ENCODE measurements at places on chromosomes 6 and 20. TPM values are rescaled to one million over a fixed set of nuclear protein-coding genes. Genes with fewer than 3 reads are reported as not detected.
A peak's percentile ranks its signal among the peaks of the same experiment; 100 is the strongest.

- no peaks in the 10 kb centered on the region for H3K36me3 ChIP-seq
- no peak overlapping the region for H3K4me3 ChIP-seq
- peaks cover 2% of the 10 kb centered on the region for H3K4me1 ChIP-seq
- no peak overlapping the region for H3K27ac ChIP-seq
- no peak for DNase-seq
Measured at GRCh38 chr20:9503526-9504245, 10.7 kb upstream of the LAMP5 start.

DNA sequence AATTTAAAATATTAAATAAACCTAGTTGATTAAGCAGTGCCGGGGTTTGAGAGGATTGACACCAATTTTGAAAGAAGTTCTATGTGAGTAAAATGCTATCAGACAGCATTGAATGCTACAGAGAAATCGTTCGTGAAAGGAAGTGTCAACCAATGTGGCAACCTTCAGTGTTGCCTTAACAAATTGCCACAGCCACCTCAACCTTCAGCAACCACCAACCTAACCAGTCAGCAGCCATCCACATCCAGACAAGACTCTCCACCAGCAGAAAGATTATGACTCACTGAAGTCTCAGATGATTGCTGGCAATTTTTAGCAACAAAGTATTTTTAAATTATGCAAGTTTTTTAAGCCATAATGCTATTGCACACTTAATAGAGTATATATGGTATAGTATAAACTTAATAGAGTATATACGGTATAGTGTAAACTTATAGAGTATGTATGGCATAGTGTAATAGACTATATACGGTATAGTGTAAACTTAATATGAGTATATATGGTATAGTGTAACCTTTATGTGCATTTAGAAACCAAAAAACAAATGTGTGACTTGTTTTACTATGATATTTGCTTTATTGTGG lies 65.3 kb upstream of the ID4 start:
- no peak overlapping the region for H3K27ac ChIP-seq
- H3K4me3 ChIP-seq = no peak overlapping the region
- H3K27me3 ChIP-seq = no peaks in the 10 kb centered on the region
- DNase-seq = no peak

Gene ZNF165
- 1.3 TPM for total RNA-seq

- DNase-seq = no peak
- H3K4me1 ChIP-seq = peaks cover 15% of the 10 kb centered on the region
- H3K27ac ChIP-seq = peak overlapping the region; percentile 7
- no peaks in the 10 kb centered on the region for H3K27me3 ChIP-seq
Measured at GRCh38 chr20:50919567-50919966, 11.7 kb downstream of the ADNP start.

- no peaks in the 10 kb centered on the region for H3K36me3 ChIP-seq
- no peak for DNase-seq
- no peaks in the 10 kb centered on the region for H3K27me3 ChIP-seq
Measured at GRCh38 chr6:38779310-38780062, 64.4 kb downstream of the DNAH8 start.

DNA sequence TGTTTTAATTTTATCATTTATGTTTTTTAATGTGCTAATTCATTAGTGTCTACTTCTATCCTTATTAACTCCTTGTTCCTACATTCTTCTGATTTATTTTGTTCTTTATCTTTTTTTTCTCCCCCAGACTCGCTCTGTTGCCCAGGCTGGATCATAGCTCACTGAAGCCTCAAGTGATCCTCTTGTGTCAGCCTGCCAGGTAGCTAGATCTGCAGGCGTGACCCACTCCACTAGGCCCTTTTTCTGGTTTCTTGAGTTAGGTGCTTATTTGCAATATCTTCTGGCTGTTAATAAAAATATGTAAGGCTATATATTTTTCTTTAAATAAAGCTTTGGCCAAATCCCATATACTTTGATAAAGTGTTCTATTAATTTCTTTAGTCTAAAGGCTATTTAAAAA lies 2.8 kb downstream of the TAF11 start:
- no peaks in the 10 kb centered on the region for H3K27me3 ChIP-seq
- no peaks in the 10 kb centered on the region for H3K36me3 ChIP-seq

- no peak overlapping the region for H3K27ac ChIP-seq
- no peak for DNase-seq
- H3K4me1 ChIP-seq = no peaks in the 10 kb centered on the region
- H3K4me3 ChIP-seq = no peak overlapping the region
- H3K36me3 ChIP-seq = peaks cover 4% of the 10 kb centered on the region
Measured at GRCh38 chr20:5969940-5970339, 19.5 kb downstream of the MCM8 start.

- no peaks in the 10 kb centered on the region for H3K36me3 ChIP-seq
- H3K4me1 ChIP-seq = peaks cover 13% of the 10 kb centered on the region
- DNase-seq = peak; percentile 12
- peak overlapping the region; percentile 90 for H3K27ac ChIP-seq
- no peak overlapping the region for H3K4me3 ChIP-seq
- H3K27me3 ChIP-seq = no peaks in the 10 kb centered on the region
Measured at GRCh38 chr20:53597030-53597482, 3.4 kb upstream of the ZNF217 start.

GRCh38 chr6:41315943-41316620 lies 19.3 kb upstream of the NCR2 start:
- peaks cover 5% of the 10 kb centered on the region for H3K27me3 ChIP-seq
- peaks cover 8% of the 10 kb centered on the region for H3K4me1 ChIP-seq
- H3K27ac ChIP-seq = no peak overlapping the region
- no peaks in the 10 kb centered on the region for H3K36me3 ChIP-seq
- DNase-seq = no peak

Gene GNAS-AS1
- total RNA-seq = 0.08 TPM

- no peaks in the 10 kb centered on the region for H3K27me3 ChIP-seq
- no peaks in the 10 kb centered on the region for H3K4me1 ChIP-seq
- H3K36me3 ChIP-seq = no peaks in the 10 kb centered on the region
- no peak overlapping the region for H3K4me3 ChIP-seq
Measured at GRCh38 chr6:55184782-55185530, 10.6 kb downstream of the HCRTR2 start.

Gene NKX2-2
- not detected for total RNA-seq

DNA sequence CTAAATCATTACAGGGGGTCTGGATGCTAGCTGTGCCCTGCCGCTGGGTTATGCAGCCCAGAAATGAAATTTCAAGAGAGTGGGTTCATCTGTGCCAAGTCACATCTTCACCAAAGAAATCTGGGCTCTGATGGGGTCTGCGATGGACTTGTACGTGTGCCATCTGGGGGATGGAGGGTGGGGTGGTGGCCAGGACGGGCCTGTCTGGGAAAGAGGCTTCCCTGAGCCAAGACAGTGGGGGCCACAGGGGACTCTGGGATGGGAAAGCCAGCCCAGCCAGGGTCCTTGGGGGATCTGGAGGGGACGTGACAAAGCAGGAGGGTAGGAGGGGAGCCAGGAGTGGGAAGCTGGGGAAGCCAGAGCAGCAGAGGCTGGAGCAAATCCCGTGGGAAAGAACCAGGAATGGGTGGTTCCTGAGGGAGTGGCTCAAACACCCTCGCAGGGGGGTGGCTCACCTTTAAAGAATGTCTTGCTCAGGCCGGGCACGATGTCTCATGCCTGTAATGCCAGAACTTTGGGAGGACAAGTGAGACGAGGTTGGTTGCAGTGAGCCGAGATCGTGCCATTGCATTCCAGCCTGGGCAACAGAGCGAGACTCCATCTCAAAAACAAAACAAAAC lies 36.3 kb upstream of the SULF2 start:
- no peaks in the 10 kb centered on the region for H3K27me3 ChIP-seq
- no peaks in the 10 kb centered on the region for H3K4me1 ChIP-seq
- H3K27ac ChIP-seq = no peak overlapping the region
- H3K4me3 ChIP-seq = no peak overlapping the region
